ENCODE measurements at places on chromosomes 4 and X. TPM values are rescaled to one million over a fixed set of nuclear protein-coding genes. Genes with fewer than 3 reads are reported as not detected.

- peak overlapping the region; percentile 34 for H3K4me3 ChIP-seq
- H3K27ac ChIP-seq: no peak overlapping the region
- peaks cover 14% of the 10 kb centered on the region for H3K4me1 ChIP-seq
- no peaks in the 10 kb centered on the region for H3K36me3 ChIP-seq
Observed at GRCh38 chr4:158208963-158209640, 1.2 kb upstream of the TMEM144 start.

DNA sequence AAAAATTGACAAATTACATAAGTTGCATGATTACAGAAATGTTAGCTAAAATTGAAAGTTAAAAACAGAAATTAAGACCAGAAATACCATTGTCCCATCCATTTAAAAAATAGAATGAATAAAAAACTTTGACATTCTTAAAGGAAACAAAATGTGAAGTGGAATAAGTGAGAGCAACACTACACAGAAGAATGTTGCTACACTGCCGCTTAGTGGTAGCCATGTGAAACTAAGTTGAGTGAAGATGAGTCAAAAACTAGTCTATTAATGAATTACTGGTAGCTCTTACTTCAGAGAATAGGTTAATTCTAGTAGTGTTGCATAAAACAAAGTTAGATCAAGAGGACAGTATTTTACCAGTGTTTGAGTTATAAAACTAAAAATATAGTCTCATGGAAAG, 571.0 kb upstream of the KLHL4 start:
- no peaks in the 10 kb centered on the region for H3K4me1 ChIP-seq
- no peak overlapping the region for H3K4me3 ChIP-seq
- H3K27me3 ChIP-seq: no peaks in the 10 kb centered on the region
- no peaks in the 10 kb centered on the region for H3K36me3 ChIP-seq
- no peak overlapping the region for H3K27ac ChIP-seq

GRCh38 chr4:3421470-3421869, 20.3 kb upstream of the HGFAC start:
- no peak overlapping the region for H3K4me3 ChIP-seq
- H3K27me3 ChIP-seq: no peaks in the 10 kb centered on the region
- H3K36me3 ChIP-seq: no peaks in the 10 kb centered on the region
- no peak for DNase-seq
- no peaks in the 10 kb centered on the region for H3K4me1 ChIP-seq

DNA sequence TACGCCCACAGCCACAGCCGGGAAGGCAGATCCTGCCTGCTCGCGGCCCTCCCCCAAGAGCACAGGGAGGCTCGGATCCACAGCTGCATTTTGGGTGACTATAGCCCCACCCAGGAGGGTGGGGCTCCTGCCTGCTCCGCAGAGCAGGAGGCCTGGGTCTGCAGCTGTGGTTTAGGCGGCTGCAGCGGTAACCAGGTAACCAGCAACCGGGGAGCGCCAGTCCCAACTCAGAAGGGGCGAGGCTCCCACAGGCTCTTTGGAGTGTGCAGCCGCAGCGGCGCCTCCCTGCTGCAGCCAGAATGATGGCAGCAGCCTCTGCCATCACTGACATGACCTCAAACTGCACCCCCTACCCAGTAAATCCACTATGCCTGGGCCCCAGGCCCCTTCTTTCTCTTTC, 148.0 kb upstream of the F9 start:
- H3K27me3 ChIP-seq: peaks cover 4% of the 10 kb centered on the region
- no peaks in the 10 kb centered on the region for H3K36me3 ChIP-seq
- DNase-seq: no peak

- no peak overlapping the region for H3K27ac ChIP-seq
- H3K4me1 ChIP-seq: peaks cover 9% of the 10 kb centered on the region
- DNase-seq: no peak
- H3K36me3 ChIP-seq: no peaks in the 10 kb centered on the region
- peaks cover 61% of the 10 kb centered on the region for H3K27me3 ChIP-seq
Observed at GRCh38 chrX:53321230-53321942, 40.0 kb upstream of the IQSEC2 start.

DNA sequence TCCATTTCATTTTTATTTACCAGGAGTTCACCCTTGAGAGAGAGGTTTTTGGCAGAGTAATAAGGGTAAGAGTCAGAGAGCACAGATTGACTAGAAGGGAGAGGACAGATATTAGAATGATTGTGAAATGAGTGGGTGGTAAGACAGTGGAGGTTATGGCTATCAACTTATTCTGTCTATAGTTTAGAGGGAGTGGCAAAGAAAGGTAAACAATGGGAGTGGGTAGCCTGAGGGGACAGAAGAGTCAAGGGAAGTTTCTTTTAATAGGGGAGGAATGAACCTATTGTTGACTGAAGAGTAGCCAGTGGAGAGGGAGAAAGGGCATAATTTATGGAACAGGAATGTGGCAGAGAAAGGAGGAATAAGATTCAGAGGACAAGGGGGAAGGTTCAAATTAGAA, 186.5 kb upstream of the NRK start:
- H3K4me3 ChIP-seq: no peak overlapping the region
- no peak overlapping the region for H3K27ac ChIP-seq
- no peaks in the 10 kb centered on the region for H3K4me1 ChIP-seq
- H3K36me3 ChIP-seq: no peaks in the 10 kb centered on the region

The HTN3 gene
- not detected for total RNA-seq

The PPEF2 gene
- 0.17 TPM for total RNA-seq

The ZFP92 gene
- 1.1 TPM for total RNA-seq

The KIT gene
- 1.1 TPM for total RNA-seq

The ESX1 gene
- not detected for total RNA-seq

The HEPH gene
- not detected for total RNA-seq

The MYOZ2 gene
- total RNA-seq: not detected
